ENCODE measurements at places on chromosomes 16 and 17.

DNA sequence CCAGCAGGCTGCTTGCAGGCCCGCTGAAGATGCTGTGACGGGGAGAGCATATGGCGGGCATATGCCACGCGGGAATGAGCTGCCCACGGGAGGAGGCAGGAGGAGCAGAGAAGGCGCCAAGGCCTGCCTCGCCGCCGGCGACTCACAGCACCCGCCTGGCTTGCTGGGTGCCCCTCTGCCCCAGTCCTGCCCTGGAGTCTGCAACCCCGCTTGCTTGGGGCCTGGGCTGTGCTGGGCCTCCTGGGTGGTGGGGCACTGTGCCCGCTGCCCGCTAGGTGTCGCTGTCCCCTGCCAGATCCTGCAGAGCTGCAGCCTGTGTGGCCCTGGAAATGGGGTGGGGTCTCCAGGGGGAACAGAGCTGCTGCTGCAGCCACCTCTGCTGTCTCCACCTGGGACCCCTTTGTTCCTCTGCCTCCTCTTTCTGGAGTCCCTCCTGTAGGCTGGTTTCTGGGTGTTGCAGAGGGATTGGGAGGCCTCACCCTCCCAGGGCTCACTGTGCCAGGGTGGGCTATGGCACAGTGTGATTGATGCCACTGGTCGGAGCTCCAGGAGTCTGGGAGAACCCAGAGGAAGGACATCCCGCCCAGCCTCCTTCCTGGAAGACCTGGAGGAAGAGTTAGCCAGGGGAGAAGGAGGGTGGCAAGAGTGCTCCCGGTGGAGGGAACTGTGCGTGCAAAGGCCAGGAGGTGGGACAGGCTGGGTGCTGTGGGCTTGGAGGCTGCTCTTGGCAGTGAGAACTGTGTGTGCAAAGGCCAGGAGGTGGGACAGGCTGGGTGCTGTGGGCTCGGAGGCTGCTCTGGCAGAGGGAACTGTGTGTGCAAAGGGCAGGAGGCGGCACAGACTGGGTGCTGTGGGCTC is 141.0 kb upstream of the CIBAR2 start:
- no peak for DNase-seq

- peak; percentile 7 for DNase-seq
Measured at GRCh38 chr16:29107299-29107698, 122.4 kb downstream of the LAT start.

GRCh38 chr16:89365044-89365467 is 125.3 kb downstream of the ANKRD11 start:
- no peak for DNase-seq

GRCh38 chr16:88383401-88384221 is 852 bp downstream of the ZNF469 start:
- DNase-seq: no peak

DNA sequence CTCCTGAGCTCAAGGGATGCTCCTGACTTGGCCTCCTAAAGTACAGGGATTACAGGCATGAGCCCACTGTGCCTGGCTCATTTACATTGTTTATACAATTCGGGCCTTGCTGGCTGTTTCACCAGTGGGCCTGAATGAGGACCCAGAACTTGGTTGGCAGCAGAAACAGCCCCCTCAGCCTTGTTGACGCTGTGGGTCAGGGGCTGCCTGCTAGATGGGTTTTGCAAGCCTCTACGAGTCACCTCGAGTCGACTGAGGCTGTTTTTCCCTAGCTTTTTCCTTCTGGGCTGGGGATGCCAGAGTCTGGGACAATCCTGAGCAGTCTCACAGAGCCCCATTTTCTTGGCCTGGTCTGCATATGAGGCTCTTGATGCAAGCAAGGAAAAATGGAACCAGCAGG is 16.1 kb downstream of the PPL start:
- DNase-seq: no peak

GRCh38 chr17:42865638-42866094 is 14.7 kb downstream of the AOC3 start:
- DNase-seq: no peak

DNA sequence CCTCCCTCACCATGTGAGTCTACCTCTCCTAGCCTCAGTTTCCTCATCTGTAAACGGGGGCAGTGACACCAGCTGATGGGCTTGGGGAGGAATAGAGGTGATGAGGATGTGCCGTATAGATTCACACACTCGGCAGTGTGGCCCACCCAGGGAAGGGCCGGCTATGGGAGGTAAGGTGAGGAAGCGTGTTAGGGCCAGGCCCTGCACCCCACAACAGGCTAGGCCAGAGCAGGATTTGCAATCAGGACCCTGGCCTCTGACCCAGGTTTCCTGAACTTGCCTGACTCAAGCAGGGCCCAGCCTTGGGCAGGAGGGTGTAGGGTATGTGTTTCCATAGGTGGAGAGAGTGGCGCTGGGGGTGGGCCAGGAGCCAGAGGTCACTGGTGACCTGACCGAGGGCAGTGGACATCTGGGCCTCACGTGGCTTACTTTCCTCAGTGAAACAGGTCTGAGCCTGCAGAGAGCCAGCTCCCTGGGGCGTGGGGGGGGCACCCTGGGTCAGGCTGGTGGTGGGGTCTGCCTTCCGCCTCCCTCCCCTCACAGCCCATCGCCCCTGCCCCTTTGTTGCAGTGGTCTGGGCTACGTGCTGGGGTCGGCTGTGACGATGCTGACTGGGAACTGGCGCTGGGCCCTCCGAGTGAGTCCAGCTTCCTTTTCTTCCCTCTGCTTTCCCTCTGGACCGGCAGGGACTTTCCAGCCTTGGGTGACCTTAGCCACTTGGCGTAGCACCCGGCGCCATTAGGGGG is 12.8 kb downstream of the SPNS3 start:
- DNase-seq: no peak

GRCh38 chr16:30136971-30137605 is 14.1 kb upstream of the MAPK3 start:
- no peak for DNase-seq
